ENCODE measurements at places on chromosomes 5 and 9. TPM values are rescaled to one million over a fixed set of nuclear protein-coding genes. Genes with fewer than 3 reads are reported as not detected.

DNA sequence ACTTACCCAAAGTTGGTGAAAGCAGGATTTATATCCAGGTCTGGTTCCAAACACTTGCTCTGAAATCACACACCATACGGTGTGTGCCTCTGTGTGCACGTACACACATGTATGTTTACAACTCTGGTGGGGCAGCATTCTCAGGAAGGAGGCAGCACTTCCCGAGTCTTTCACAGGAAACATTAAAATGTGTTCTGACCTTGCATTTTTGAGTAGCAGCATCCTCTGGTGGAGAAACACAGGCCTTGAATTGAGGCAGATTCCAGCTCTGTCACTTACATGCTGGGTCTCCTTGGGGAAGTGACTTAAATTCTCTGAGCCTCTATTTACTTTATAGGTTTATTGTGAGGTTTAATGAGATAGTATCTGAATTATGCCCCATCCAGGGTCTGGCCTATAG is 126.4 kb downstream of the RGS3 start:
- H3K4me1 ChIP-seq: peaks cover 3% of the 10 kb centered on the region
- H3K27me3 ChIP-seq: no peaks in the 10 kb centered on the region
- H3K27ac ChIP-seq: no peak overlapping the region
- peak; percentile 66 for DNase-seq

GRCh38 chr9:130756037-130756436 is 62.5 kb downstream of the EXOSC2 start:
- peaks cover 8% of the 10 kb centered on the region for H3K4me1 ChIP-seq
- no peak overlapping the region for H3K4me3 ChIP-seq
- no peaks in the 10 kb centered on the region for H3K27me3 ChIP-seq

DNA sequence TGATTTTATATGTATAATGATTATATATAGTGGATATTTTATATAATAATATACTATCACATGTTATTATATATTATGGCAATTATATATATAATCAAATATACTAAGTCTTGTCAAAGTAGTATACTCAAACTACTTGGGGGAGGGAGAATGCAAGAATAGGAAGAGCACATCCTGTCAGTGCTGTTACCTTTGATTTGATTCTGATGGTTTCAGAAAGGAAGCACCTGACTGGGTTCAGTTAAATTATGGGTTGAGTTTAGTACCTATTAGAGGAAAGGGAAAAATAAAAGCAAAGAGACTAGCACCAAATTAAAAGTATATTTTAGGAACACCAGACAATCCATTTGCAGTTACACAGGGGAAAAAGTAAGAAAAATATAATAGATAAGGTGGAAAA is 107.6 kb downstream of the GRIA1 start:
- no peak overlapping the region for H3K27ac ChIP-seq
- no peaks in the 10 kb centered on the region for H3K36me3 ChIP-seq
- H3K4me3 ChIP-seq: no peak overlapping the region
- no peaks in the 10 kb centered on the region for H3K4me1 ChIP-seq
- H3K27me3 ChIP-seq: no peaks in the 10 kb centered on the region
- no peak for DNase-seq

DNA sequence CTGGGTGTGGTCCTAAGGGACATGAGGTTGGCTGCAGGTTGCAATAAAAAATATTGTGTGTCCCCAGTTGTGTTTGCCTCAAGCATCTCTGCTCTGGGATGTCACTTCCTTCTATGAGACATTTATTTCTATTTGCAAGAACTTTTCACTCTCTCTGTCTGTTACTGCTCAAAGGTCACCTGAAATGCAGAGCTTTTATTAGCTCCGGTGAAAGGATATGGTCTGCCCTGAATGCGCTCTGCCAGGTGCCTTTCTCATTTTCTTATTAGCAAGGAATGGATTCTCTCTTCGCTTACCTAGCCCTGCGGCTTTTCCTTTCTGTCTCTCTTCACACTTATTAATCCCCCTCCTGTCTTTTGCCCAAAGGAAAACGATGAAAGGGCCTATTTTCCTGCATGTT is 526.1 kb downstream of the TMEM38B start:
- no peaks in the 10 kb centered on the region for H3K36me3 ChIP-seq
- no peak overlapping the region for H3K4me3 ChIP-seq
- DNase-seq: no peak
- H3K27ac ChIP-seq: no peak overlapping the region

DNA sequence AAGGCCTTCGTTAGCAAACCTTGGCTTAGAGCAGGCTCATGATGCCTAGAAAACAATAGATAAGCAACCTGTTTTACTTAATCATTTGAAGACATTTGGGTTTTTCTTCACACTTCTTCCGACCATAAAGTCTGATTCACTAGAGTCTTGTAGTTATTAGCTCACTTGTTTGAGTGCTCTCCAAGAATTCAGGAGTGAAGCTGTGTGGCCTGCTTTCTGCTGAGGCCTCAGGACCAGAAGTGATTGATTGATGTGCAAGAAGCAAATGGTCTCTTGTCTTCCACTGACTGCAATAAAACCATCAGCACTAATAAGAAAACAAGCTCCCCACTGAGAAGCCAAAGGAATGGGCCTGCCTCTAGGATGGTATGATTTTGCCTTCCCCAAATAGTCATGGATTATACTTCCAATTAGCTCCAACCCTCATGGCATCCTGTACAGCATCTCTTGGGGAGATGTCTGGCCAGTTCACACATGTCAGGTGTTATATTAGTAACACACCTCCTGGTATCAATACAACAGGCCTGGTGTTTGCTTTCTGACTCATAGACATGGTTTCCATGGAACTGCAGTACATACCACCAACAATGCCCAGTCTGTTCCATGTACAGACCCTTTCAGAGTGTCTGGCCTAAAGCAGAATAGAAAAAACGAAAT is 317.6 kb downstream of the CWC27 start:
- H3K4me1 ChIP-seq: no peaks in the 10 kb centered on the region
- DNase-seq: peak; percentile 48
- no peaks in the 10 kb centered on the region for H3K27me3 ChIP-seq
- H3K36me3 ChIP-seq: no peaks in the 10 kb centered on the region
- H3K27ac ChIP-seq: no peak overlapping the region
- H3K4me3 ChIP-seq: no peak overlapping the region

GRCh38 chr9:90103771-90104170 is 499.0 kb downstream of the GADD45G start:
- H3K27ac ChIP-seq: no peak overlapping the region
- H3K4me1 ChIP-seq: no peaks in the 10 kb centered on the region
- no peak overlapping the region for H3K4me3 ChIP-seq
- no peak for DNase-seq

DNA sequence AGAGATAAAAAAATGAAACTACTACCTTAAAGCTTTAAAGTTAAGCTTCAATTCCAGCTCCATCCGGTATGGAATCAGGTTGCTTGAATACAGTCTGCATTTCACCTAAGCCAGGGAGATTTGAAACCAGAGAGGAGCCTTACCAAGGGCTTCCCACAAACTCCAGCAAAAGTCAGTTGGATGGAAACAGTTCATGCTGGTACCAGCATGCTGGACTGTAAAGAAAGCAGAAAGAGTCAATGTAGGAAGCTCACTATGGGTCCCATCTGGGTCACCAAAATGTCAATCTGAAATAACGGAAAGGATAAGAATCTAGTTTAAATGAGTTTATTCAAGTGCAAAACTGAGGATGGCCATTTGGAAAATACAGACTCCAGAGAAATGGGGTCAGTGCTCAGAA is 65.3 kb downstream of the CDO1 start:
- H3K27me3 ChIP-seq: no peaks in the 10 kb centered on the region
- H3K4me3 ChIP-seq: no peak overlapping the region
- no peak overlapping the region for H3K27ac ChIP-seq
- no peaks in the 10 kb centered on the region for H3K36me3 ChIP-seq

- H3K4me1 ChIP-seq: peaks cover 5% of the 10 kb centered on the region
- no peaks in the 10 kb centered on the region for H3K27me3 ChIP-seq
- DNase-seq: peak; percentile 12
- H3K36me3 ChIP-seq: peaks cover 4% of the 10 kb centered on the region
Measured at GRCh38 chr9:128771094-128771721, 519 bp downstream of the ZER1 start.

GRCh38 chr9:10339152-10339551 is 273.6 kb downstream of the PTPRD start:
- DNase-seq: no peak
- H3K4me3 ChIP-seq: no peak overlapping the region
- no peaks in the 10 kb centered on the region for H3K4me1 ChIP-seq
- no peaks in the 10 kb centered on the region for H3K36me3 ChIP-seq
- H3K27me3 ChIP-seq: no peaks in the 10 kb centered on the region

- H3K4me1 ChIP-seq: peaks cover 14% of the 10 kb centered on the region
- H3K4me3 ChIP-seq: no peak overlapping the region
- no peak overlapping the region for H3K27ac ChIP-seq
- H3K36me3 ChIP-seq: no peaks in the 10 kb centered on the region
- peak; percentile 93 for DNase-seq
Measured at GRCh38 chr5:160463740-160464465, 42.2 kb downstream of the PTTG1 start.

DNA sequence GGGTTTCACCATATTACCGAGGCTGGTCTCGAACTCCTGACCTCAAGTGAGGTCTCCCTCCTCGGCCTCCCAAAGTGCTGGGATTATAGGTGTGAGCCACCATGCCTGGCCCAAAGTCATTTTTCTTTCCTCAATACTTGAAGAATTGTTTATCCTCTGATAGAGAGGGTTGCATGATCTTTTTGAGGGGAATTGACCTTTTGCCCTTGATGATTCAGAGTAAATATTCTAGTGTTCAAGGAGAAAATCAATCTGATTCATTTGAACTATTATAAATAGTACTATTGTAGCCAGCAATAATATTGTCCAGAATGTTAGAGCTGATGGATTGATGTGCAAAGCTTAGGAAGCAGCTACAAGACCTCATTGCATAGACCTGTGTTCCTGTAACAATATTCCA is 47.1 kb downstream of the UGCG start:
- no peaks in the 10 kb centered on the region for H3K36me3 ChIP-seq
- no peak for DNase-seq
- H3K27ac ChIP-seq: no peak overlapping the region
- no peak overlapping the region for H3K4me3 ChIP-seq
- peaks cover 9% of the 10 kb centered on the region for H3K4me1 ChIP-seq
- no peaks in the 10 kb centered on the region for H3K27me3 ChIP-seq

GRCh38 chr5:1199649-1200494 is 1.5 kb upstream of the SLC6A19 start:
- no peak for DNase-seq
- H3K4me1 ChIP-seq: peaks cover under 1% of the 10 kb centered on the region
- H3K27ac ChIP-seq: no peak overlapping the region
- H3K36me3 ChIP-seq: no peaks in the 10 kb centered on the region

- DNase-seq: no peak
- no peaks in the 10 kb centered on the region for H3K4me1 ChIP-seq
Measured at GRCh38 chr5:120576588-120576987, 112.5 kb downstream of the PRR16 start.

DNA sequence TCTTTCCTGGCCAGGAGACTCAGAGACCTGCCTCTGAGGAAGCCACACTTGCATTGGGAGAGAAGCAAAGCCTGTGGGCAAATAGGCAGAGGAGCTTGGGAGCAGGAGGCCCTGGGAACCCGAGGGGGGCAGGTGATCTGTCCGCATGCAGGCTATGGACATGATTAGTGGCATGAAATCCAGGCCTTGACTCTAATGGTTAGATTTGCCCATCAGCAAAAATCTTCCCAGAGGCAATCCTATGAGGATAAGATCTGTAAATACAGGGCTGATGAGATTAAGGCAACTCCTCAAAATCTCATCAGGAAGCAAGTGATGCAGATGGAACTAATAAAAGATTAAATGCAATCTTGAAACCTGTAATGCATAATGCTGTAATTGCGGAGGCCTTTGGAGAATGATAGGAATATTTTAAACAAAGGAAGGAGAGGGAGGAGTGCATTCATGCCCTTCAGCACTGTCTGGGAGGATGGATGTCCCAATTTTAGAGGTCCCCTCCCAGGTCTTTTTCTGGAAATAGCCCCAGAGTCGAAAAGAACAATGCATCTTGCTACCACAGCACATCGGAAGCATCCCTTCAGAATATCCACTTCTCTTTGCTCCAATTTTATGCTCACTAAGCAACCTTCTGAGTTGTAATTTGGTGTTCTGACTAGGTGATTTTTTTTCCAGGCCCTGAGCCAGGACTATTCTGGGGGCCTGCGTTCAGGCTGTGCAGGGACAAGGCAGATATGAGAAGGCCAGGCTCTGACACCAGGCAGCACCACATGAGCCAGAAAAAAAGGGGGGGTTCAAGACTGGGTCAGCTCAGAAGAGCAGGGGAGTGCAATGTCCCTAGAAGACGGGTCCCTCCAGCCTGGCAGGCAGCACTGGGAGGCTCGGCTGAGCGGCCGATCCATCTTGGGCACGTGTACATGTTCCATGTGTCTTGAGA is 66.5 kb downstream of the MED10 start:
- no peaks in the 10 kb centered on the region for H3K27me3 ChIP-seq
- no peak for DNase-seq
- no peaks in the 10 kb centered on the region for H3K4me1 ChIP-seq

- peaks cover 3% of the 10 kb centered on the region for H3K4me1 ChIP-seq
- no peak overlapping the region for H3K27ac ChIP-seq
- DNase-seq: peak; percentile 94
- no peaks in the 10 kb centered on the region for H3K27me3 ChIP-seq
- peak overlapping the region; percentile 36 for H3K4me3 ChIP-seq
Measured at GRCh38 chr5:43193181-43193893, 1.3 kb downstream of the NIM1K start.

GRCh38 chr5:38569180-38569579 is 12.7 kb upstream of the LIFR start:
- H3K27ac ChIP-seq: no peak overlapping the region
- H3K4me1 ChIP-seq: no peaks in the 10 kb centered on the region
- H3K4me3 ChIP-seq: no peak overlapping the region
- H3K27me3 ChIP-seq: peaks cover 10% of the 10 kb centered on the region

DNA sequence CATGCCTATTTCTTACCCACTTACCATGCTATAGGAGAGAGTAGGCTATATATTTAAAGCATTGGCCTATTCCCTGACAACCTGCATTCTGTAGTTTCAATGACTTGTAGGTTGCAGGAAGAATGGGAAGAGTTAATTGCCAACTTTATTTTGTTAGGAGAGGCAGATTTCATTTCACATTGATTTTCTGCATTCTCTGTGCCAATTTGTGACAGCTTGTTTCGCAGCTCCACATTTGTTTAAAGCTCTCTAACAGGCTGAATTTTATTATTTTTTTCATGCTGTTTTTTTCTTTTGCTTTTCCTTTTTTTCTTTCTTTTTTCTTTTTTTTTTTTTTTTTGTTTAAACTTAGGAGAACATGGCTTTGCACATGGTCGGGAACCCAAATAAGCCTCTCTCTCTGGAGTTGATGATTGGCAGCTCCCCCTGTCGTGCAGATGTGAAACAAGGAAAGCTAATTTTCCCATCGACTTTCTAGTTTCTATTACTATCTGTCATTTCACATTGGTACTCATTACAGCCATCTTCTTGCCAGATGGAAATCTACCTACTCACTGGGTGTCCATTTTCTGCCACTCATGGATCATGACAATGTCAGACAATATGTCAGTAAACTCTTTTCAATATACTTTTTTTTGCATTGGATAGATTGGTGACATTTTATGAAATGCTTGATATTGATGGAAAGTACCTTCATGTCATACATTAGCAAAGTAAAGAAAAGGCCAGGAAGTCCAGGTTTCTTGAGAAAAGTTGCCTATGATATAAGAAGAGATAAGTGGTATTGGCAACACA is 223.2 kb downstream of the KCTD16 start:
- no peaks in the 10 kb centered on the region for H3K27me3 ChIP-seq
- no peaks in the 10 kb centered on the region for H3K4me1 ChIP-seq
- no peak overlapping the region for H3K4me3 ChIP-seq

EIF4E1B gene
- not detected for polyA plus RNA-seq

CYSRT1 gene
- 0.93 TPM for polyA plus RNA-seq

ADAMTS6 gene
- 23.9 TPM for polyA plus RNA-seq

CD14 gene
- 0.19 TPM for polyA plus RNA-seq

SPAG8 gene
- 0.62 TPM for polyA plus RNA-seq

SLC25A48 gene
- polyA plus RNA-seq: not detected

OCLN gene
- polyA plus RNA-seq: 0.99 TPM

IPO11 gene
- polyA plus RNA-seq: 12.6 TPM

LIFR gene
- 1.6 TPM for polyA plus RNA-seq
